Stimulated activated CD4-positive, alpha-beta T cell treated with anti-CD3 and anti-CD28 coated beads, Interleukin-15, amount 100 ng/mL, for 1 hour (primary cell): ENCODE measurements at places on chromosomes 11 and 22.

- DNase-seq = no peak
Measured at GRCh38 chr11:32034680-32035079, 56.2 kb upstream of the RCN1 start.

DNA sequence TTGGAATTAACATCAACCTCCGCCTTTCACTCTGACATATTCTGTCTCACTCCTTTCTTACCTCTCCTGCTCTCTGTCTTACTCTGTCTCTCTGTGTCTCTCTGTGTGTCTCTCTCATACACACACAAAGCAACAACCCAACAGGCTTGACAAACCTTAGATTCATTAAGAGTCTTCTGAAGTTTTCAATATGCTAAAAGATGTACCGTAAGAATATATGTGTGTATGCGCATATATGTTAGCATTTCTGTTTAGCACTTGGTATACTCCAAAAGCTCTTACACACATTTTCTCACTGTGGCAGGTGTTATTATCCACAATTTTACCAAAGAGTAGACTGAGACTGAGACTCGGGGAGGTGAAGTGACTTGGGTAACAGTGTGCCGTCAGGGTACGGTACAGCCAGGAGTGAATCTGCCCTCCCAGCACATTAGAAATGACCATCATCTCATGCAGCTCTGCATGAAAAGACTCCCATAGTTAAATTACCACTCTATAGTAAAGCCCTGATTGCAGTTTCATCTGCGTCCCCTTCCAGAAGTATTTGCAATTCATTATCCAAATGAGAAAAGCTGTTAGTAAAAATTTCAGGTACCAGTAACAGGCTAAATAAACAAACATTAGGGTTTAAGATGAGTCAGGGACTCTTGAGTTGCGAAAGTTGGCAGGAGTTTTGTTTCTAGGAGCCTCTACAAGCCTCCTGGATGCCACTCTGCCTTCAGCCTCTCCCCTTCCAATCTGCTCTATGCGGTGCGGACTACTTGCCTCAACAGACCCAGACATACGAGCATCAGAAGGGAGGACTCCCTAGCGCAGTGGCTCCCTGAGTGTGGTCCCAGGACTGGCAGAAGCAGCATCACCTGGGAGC, 195.2 kb upstream of the TMEM45B start:
- DNase-seq = no peak

- no peak for DNase-seq
Measured at GRCh38 chr11:123594188-123594901, 60.1 kb downstream of the SCN3B start.

GRCh38 chr11:127074151-127074761, 73.7 kb upstream of the KIRREL3 start:
- no peak for DNase-seq

DNA sequence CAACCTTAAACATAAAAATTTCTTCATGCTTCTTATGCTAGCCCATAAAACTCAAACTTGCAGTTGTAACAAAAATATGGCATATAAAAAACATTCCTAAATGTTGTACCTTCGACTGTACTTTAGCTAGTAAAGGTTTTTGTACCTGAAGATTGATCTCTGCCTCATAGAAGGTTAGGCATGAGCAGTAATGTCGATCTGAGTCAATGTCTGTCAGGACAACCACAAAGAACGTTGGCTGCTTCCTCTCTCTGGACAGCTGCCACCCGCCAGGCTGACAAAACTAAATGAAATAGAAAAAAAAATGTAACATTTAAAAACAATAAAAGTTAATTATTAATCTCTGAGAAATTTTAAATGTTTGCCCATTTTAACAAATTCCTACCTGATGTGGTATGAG, 251.3 kb downstream of the SBF2 start:
- DNase-seq = no peak

DNA sequence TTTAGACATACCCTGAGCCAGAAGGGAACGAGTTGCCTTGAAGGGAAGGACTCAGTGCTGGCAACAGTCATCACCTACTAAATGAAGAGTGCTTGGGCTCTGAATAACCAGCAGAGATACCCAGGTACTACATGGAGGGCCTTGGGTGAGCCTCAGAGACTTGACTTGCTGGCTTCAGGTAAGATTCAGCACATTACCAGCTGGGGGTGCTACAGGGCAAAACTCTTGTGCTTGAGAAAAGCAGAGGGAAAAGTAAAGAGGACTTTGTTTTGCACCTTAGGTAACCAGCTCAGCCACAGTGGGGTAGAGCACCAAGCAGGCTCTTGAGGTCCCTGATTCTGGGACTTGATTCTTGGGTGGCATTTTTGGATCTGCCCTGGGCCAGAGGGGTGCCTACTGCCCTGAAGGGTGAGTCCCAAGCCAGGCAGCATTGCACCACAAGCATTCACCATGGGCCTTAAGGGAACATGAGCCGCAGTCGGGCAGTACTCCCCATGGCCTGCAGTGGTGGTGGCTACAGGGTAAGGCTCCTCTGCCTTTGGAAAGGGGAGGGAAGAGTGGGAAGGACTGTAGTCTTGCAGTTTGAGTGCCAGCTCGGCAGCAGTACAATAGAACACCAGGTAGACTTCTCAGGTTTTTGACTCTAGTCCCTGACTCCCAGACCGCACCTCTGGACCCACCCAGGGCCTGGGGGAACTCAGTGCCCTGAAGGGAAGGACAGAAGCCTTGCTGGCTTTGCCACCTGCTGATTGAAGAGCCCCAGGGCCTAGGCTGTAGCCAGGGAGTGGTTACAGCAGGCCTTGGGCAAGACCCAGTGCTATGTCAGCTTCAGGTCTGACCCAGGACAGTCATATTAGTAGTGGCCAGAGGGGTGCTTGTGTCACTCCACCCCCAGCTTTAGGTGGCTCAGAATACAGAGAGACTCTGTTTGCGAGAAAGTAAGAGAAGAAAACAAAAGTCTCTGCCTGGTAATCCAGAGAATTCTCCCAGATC, 22.7 kb upstream of the PLEKHA7 start:
- DNase-seq = no peak

GRCh38 chr11:82998697-82999096, 73.0 kb downstream of the RAB30 start:
- no peak for DNase-seq

DNA sequence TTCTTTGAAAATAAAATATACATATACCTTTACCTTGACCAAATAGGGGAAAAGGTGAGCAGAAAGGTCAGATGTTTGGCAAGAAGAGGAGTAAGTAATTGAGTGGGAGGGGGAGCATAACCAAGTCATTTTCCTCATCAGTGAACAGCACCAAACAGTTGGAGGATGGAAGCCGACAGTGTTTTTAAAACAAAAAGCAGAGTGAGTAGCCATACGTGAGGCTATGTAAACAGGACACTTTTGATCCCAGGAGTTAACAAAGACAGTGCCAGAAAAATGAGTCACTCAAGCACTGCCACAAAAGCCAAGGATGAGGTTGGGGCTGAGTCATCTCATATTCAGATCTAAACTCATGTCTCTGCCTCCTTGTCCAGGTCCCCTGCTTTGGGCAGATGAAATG, 734.7 kb downstream of the KCNA4 start:
- DNase-seq = no peak

DNA sequence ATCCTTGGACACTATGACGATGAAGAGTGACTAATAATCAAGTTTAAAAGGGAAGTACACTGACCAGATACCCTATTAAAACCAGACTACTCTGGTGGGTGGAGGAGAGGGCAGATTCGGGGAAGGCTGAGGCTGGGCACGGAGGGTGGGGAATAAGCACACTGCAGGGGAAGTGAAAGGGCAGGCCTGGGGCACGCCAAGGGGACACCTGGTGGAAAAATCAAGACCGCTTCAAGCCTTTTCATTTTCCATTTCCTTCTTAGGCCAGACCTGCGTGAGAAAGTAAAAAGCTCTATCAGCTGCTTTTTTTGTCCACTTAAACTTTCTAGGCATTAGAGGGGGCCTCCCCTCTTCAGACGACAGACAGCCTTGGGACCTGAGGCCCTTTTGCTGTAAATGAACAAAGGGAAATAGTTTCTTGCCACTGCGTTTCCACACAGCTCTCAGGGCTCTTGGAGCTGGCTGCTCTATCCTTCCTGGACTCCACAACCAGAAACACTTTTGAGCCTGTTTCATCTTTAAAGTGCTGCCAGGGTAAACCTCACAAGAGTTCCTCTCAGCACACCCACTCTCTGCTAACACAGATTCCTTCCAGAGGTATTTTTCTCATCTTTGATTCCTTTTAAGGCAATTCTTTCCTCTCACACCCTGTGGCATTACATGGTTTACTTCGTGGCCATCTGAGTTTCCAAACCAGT, 25.0 kb upstream of the SERPIND1 start:
- DNase-seq = no peak

DNA sequence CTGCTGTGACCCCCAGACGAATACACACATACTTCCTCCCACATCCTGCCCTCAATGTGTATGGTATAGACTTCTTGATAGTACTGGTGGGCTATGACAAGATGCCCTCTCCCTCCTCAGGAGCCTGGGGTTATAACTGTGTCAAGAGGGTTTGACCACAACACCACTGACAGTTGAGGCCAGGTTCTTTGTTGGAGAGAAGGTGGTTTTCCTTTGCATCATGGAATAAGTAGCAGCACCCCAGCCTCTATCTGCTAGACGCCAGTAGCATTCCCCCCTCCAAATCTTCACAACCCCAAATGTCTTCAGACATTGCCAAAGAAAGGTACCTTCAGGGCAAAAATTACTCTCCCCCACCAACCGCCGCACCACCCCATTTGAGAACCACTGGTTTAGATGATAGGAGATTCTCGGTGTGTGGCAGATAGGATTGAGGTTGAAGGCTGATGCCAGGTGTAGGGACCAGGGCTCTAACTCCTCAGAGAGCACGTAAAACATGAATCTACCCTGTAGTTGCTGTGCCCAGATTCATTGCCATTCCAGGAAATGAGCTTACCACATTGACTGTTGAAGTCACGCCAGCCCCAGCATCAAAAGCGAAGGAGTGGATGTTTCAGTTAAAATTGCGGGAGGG, 5.5 kb upstream of the MYO18B start:
- no peak for DNase-seq

GRCh38 chr11:133038850-133039249, 493.5 kb downstream of the OPCML start:
- no peak for DNase-seq

DNA sequence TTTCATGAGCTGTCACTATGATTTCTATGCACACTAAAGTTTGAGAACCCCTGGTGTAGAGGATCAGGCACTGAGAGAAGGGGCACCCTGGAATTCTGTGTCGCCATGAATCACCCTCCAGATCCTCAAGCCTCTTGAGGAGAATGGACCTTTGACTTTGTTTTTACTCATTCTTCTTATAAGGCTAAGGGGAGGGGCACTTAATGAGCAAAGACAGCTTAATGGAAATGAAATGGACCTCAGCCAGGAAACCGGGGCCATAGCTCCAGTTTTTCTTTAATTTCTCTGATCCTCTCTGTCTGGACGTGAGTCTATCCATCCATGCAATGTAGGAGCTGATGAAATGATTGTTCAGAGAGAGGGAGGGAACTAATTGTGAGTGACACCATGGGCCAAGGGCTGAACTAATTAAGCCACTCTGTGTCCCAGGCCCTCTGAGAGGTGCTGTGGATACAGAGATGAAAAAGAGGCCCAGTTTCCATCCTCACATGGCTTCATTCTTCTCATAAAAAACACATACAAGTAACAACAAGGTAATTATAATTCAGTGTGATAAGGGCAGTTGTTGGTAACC, 32.8 kb downstream of the OR2AT4 start:
- DNase-seq = no peak

DNA sequence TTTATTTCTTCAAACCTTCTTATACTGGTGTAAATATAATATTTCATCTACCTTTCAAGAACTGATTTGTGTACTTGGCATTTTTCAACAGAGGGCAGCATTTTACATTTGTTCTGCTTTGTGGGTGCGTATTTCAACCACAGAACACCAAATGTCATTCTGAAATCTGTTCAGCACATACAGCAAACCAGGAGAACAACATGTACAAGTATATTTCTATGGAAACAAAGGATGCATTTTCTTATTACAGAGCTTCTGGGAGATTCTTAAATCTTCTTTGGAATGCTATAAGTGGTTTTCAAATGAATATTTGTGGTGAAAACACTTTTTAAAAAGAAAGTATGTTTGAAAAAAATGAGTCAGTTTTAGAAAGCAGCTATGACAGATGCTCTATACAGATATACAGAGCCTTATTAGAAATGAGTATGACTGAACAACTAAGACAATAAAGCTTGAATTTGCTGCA, 946.0 kb downstream of the FAM181B start:
- no peak for DNase-seq

DNA sequence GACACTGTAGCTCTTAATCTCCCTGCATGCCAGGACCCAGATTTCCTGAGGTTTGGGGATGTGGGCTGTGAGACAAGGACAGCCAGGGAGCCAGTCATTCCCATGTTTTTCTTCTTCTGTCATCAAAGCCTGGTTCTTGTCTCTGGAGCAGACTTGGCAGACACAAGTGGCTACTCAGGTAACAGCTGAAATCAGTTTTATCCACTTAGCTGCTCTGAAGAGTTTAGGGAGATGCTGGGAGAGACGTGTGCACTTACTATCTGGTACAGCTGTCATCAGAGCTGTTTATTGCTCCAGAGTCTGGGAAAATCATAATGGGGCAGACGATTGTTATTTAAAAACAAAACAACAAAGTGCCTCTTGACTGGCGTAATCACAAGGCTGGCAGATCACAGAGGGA, 56.6 kb downstream of the CSNK2A3 start:
- DNase-seq = no peak

- no peak for DNase-seq
Measured at GRCh38 chr22:33569559-33569958, 350.7 kb downstream of the LARGE1 start.

GRCh38 chr11:19281041-19281440, 40.3 kb upstream of the E2F8 start:
- DNase-seq = no peak

GRCh38 chr11:46361283-46362155, 14.3 kb downstream of the DGKZ start:
- DNase-seq = peak; percentile 49

DNA sequence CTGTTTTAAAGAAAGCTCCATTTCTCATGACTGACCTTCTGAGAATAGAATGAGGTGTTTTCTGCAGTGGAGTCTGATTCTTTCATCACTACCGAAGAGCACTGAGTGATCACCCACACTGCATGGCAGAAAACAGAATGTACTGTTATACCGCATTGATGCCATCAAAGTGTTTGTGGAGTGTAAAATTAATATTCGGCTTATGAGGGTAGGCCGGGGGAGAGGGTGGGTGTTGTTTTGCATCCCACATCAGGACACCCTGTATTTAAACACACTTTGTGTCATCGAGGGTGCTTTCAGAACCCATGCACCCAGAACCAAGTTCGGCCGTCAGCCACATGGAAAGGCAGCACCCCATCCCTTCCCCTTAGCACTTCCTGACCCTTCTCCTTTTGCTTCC, 41.3 kb upstream of the ETS1 start:
- DNase-seq = no peak

- DNase-seq = no peak
Measured at GRCh38 chr22:45949891-45950290, 27.1 kb downstream of the WNT7B start.

GRCh38 chr11:86987679-86988078, 32.5 kb upstream of the FZD4 start:
- no peak for DNase-seq

DNA sequence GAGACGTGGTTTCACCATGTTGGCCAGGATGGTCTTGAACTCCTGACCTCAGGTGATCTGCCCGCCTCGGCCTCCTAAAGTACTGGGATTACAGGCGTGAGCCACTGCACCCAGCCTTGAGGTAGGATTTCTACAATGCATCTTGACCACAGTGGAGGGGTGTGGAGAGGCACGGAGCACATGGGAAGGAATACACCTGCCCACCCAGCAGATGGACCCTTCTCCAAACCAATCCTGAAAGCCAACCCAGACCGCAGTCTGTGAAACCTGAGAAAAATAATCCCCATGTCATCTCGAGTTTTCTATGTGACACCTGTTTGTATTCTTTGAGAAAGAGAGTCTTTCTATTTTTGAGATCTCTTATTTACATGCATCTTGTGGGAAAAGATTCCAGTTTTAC, 32.5 kb downstream of the LGR4 start:
- no peak for DNase-seq
